ENCODE measurements at places on chromosomes 6 and 20.

DNA sequence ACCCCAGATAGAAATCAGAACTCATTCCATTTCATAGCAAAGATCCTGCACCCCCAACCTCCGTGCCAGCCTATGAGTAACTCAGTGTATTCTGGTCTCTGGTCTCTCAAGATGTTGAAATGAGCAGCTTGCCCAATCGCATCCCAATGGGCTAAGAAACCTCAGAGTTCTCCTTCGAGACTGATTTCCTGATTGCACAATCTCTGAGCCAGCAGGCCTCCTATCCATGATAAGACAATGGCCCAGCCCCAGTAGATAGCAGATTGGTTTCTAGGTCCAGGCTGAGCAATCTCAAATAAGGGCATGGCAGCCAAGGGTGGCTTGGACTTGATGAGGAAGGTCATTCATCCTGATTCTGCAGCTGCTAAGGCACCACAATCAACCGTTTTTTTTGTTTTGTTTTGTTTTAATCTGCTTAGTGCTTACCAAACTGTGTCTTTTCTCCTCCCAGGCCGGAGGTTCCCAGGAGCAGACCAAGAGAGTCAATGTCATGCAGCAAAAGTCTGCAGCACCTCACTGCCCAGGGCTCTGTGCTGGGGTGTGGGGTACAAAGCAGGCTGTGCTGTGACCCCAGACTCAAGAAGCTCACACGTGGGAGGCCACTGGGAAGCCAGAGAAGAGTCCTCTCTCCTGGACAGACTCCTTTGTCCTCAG lies 125.1 kb upstream of the NXT1 start:
- DNase-seq, result no peak

DNA sequence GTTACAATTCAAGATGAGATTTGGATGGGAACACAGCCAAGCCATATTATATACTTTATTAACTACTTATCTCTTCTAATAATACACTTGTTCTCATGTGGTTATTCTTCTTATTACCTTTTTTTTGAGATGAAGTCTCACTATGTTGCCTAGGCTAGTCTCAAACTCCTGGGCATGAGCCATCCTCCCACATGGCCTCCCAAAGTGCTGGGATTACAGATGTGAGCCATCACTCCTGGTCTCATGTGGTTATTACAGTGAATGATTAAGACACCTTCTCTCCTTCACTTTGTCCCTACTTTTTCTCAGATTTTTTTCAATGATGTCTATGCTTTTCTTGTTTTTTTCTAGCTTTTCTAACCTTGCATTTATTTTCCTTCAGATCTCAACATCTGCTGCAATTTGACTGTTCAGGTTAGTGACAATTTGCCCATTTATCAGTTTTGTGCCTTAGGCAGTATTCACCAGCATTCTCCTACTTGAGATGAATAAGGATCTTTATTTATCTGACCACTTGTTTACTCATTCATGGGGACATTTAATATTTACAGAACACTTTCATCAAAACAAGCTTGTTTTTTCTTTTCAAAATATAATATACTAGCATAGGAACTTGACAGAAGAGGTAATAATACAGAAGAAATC lies 105.7 kb downstream of the SLC16A10 start:
- no peak for DNase-seq

GRCh38 chr20:44931911-44932310 lies 22.1 kb downstream of the PABPC1L start:
- DNase-seq, result no peak

GRCh38 chr6:88631830-88632229 lies 331.6 kb downstream of the RNGTT start:
- DNase-seq, result no peak

GRCh38 chr6:168675375-168675774 lies 234.4 kb downstream of the SMOC2 start:
- no peak for DNase-seq

DNA sequence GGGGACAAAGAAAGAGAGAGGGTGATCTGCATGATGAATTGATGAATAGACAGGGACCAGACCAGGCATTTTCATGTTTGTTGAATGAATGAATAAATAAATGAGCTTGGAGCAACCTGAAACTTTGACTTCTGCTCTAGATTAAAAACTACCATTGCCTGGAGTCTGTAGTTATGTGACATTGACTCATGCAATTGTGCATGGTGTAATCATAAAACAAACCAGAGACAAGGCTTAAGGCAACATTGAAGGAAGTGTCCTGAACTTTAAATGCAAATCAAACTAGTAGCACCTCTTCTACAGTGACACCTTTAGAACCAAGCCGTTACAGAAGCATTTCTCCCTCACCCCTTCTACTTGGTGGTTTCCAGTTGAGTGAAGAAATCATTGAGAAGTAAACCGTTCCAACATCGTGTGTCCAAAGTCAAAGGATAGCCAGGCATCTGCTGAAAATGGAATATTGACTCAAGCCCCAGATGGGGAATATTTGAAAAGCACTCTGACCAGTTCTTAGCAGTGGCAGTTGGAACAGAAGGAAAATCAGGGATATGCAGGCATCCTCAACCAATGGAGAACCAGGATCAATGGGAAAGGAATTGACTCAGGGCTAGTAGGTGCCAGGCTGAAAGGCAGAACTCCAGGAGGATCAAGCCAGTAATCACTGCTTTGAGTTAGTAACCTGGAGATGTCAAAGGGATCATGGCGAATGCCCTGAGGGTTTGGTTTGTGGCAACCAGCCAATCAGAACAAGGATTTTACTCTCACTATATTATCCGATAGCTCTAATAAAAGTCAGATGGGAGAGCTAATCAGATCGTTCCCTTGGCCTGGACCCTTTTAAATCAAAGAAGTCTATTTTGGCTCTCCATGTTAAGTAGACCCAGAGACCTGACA lies 171.2 kb upstream of the TSHZ2 start:
- DNase-seq, result no peak

GRCh38 chr6:41214559-41215238 lies 13.4 kb upstream of the TREML4 start:
- no peak for DNase-seq

- DNase-seq, result no peak
Observed at GRCh38 chr20:60585651-60586050, 627.4 kb downstream of the CDH26 start.

- peak; percentile 92 for DNase-seq
Observed at GRCh38 chr6:106823732-106824351, 150.7 kb downstream of the CD24 start.

DNA sequence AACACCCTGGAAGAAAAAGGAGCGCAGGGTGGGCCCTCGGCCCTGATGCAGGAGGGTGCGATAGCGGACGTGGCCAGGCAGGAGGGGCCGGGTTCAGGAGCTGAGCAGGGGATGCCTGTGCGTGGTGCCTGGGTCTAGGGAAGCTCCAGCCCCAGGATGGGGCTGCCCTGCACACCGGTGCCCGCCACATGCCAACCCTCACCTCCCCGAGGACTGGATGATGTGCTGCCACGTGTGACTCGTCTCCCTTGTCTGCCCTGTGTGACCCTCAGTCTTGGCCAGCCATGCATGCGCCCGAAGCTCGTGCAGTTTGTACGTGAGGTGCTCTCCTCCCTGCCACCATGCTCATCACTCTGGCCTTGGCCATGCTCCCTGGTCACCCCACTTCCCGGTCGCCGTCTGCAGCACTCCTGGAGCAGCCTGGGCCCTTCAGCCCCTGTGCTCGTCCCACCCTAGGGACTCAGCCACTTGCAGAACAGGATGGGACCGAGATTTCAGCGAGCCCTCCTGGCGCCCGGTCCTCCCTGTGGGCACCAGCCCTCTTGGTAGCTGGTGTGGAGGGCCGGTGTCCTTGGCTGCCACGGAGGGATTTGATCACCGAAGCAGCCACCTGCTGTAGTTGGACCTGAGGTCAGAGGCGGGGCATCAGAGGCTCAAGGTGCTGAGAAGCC lies 4.3 kb upstream of the COL20A1 start:
- DNase-seq, result no peak

DNA sequence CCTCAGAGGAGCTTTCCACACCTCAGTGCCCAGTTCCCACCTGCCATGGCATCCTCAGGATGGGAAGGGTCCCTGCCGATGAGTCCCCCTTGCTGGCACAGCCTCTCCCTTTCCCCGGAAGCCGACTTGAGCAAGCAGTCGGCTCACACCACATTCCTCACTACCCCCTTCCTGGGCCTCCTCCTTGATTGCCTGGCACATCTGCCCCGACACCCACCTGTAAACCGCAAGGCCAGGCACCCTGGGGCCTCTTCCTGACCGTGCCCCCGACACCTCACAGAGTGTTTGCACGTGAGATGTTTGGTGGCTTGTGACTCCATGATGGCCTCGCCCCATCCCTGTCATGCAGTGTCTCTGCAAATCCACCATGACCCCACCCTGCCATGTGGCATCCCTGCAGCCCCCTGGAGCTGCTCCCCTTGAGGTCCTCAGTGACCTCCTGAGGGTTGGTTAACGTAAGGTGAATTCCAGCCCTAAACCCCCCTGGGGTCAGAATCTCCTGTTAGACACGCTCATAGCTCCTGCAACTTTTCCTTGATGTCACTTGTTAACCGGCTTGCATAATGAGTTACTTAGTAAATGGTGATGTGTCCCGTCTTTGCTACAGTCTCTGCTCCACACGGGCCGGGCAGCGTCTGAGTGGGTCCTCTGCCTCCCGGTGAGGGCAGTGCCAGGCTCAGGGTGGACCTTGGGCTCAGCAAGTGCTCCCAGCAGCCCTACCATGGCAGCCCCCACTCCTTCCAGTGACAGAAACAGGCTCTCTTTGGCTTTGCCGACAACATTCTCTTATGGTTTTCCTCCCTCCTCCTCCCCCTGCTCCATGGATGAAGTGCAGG lies 115.9 kb upstream of the FRMD1 start:
- no peak for DNase-seq

GRCh38 chr20:45781391-45781931 lies 10.2 kb downstream of the WFDC3 start:
- DNase-seq, result no peak

DNA sequence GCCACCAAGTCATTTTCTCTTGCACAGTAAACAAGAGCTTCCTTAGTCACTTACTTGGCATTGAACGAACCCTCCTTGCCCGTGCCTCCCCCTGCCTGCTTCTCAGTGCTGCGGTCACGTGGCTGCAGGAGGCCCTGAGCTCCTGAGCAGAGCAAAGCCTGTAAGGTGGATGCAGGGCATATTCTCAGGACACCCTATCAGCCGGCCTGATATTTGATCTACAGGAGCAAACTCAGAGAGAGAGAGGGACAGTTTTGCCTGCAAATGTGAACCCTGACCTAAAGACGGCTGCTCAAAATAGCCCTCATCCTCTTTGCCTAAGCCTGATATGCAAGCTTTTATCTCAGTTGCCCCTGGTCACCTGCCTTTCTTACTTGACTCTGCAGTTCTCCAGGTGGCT lies 93.0 kb upstream of the POPDC3 start:
- peak; percentile 36 for DNase-seq

DNA sequence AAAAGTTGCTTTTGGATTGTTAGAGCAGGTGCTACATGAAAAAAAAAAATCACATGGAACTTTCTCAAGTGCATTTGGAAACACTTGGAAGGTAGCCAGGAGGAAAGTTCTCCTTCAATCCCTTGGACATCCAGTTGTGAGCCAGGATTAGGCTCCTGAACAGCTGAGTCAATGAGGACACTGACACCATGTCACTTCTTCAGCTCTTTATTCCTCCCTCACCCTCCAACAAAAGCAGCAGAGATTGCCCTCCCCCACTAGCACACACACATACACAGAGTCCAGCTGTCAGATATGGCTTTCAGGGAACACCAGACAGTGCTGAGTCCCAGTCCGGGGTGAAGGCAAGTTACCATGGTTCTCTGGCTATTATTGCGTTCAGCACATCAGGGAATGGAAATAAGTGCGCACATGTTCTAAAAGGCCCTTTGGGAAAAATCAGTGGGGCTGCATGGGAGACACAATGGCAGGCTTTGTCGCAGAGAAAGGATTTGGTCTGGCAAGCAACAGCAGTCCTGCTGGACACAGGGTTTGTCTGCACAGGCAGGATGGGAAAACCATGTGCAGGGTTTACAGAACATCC lies 124.7 kb upstream of the MARCKS start:
- no peak for DNase-seq

GRCh38 chr6:146819596-146820320 lies 221.0 kb downstream of the ADGB start:
- no peak for DNase-seq

- DNase-seq, result no peak
Observed at GRCh38 chr6:165716886-165717285, 53.8 kb upstream of the PDE10A start.

DNA sequence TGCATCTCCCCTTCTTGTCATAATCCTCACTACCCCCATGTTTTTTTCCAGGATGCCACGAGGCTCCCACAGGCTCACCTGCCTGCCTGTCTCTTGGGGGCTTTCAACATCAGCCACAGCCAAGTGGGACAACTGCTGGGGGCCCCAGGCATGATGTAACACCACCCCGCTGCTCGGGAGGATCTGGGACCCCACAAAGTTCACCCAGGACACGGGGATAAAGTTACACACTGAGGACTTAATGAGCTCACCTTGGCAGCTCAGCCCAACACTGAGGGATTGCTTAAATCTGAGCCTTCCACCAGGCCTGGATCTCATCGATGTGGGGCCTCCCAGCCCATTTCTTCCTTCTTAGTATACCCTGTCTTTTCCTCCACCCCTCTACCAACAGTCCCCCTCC lies 56.4 kb upstream of the NNAT start:
- no peak for DNase-seq

GRCh38 chr6:102736941-102737368 lies 1343.4 kb downstream of the GRIK2 start:
- no peak for DNase-seq

DNA sequence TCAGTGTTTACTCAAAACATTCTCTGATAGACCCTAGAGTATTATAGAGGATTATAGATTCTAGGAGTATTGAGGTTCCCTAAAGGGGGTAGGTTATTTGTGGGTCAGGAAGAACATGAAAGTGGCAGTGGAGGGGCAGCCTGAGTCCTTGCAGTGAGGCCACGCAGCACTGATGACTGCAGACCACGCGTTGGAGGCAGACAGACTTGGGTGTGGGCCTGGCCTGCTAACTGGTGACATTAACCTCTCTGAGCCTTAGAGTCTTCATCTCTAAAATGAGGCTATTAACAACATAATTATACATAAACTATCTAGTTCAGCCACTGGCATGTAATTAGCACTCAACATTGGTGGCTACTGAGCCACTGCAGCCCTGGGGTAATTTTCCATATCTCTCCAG lies 16.1 kb downstream of the MTCL3 start:
- no peak for DNase-seq

DNA sequence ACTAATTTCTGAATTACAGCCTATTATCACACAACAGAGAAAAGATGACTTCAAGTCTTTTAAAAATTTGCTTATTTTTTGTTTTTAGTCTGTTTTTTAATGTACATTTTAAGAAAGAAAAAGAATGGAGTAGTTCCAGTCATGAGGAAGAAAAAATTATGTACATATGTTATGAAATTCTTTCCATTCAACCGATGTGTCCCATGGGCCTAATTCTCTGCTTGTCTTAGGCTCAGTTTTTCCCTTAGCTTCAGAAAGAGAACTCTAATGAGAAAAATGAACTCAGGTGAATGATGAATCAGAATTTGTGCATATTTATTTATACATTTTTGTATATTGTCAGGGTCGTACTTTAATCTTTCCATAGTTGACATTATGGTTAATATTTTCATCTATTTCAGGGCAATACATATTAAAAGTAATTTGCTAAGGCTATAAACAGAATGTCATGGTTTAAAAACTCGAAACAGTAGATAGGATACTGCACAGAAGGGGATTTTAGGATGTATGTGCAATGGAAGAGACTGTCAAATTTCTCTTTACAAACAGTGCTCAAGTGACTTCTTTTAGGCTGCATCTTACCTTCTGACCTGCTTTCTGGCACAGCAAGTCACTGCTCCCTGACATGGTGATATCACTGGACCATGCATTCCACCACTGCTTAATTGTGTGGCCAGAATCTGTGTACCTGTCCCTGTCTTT lies 153.1 kb downstream of the EPHA7 start:
- DNase-seq, result no peak
